ENCODE measurements at places on chromosomes 6 and 20.
A peak's percentile ranks its signal among the peaks of the same experiment; 100 is the strongest.

DNA sequence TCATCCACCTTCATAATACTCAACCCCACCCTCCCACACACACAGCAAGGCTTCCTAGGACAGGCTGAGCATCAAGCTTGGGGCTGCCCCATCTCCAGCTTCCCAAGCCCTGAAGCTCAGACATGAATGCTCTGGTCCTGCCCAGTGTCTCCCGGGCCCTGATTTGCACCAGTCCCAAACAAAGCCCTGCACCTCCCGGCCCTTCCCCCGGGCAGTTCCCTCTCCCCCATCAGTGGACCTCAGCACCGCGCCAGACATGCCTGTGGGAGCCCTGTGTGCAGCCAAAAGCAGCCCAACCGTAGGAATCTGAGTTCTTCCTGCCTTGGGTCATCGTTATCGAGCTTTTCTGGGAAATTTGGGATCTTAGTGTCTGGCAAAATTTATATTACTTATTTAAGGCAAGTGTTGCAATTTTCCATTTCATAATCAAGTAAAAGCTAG is 63.5 kb downstream of the THBS2 start:
- DNase-seq = no peak

DNA sequence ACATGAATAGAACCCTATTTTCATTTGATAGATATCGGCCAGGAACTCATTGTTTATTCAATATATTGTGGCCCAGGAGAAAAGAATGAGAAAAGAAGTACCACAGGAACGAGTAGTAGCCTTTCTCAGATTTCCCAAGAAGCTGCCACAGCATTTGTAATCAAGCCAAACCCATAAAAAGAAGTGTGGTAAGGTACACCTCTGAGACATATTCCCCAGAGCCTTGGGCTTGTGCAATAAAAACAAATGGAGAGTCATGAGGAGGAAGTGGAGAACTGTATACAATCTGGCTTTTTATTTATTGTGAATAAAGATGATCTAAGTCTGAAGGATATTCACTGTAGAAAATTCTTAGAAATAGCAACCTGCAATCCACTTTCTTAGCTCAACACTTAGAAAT is 36.7 kb downstream of the KIF6 start:
- DNase-seq = no peak

DNA sequence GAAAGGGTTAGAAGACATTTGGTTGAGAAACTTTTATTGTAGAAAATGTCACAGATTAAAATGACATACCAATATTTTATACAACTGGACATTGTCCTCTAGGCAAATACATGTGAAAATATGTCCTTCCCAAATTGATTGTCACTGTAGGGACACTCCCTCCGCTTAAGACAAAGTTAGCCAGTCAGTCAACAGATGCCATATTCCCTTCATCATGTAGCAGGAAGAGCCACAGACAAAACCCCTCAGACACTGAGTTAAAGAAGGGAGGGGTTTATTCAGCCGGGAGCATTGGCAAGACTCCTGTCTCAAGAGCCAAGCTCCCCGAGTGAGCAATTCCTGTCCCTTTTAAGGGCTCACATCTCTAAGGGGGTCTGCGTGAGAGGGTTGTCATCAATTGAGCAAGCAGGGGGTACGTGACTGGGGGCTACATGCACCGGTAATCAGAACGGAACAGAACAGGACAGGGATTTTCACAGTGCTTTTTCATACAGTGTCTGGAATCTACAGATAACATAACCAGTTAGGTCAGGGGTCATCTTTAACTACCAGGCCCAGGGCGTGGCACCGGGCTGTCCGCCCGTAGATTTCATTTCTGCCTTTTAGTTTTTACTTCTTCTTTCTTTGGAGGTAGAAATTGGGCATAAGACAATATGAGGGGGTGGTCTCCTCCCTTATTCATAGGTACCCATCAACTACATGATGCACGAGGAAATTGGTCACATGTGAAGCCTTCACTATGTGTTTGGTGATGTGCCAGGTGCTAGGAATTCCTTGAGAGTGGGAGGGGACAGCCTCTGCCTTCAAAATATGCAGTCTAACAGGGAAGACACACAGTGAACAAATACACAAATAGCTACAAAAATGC is 155.7 kb upstream of the CDYL start:
- no peak for DNase-seq

- DNase-seq = no peak
Observed at GRCh38 chr20:40325006-40325568, 363.9 kb downstream of the MAFB start.

GRCh38 chr6:35534407-35535170 is 21.9 kb upstream of the TULP1 start:
- DNase-seq = peak; percentile 100

GRCh38 chr6:81939766-81940165 is 187.3 kb upstream of the TENT5A start:
- no peak for DNase-seq

- DNase-seq = no peak
Observed at GRCh38 chr20:5039255-5039657, 37.9 kb upstream of the SLC23A2 start.

DNA sequence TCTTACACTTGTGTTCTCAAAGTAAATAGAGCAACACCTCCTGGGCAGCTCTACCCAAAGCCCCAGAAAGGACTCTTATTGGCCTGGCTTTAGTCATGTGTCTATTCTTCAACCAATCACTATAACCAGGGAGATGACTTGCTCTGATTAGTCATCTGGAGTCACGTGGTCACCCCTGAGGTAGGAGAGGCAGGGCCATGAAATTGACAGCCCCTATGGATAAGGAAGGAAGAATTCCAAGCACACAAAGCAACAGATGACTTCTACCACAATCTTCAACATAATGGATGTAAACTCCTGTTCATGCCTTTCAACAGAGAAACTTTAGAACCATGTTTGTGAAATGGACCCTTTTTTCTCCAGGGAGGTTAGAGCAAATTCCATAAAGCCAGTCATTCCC is 24.6 kb upstream of the EYA2 start:
- no peak for DNase-seq

DNA sequence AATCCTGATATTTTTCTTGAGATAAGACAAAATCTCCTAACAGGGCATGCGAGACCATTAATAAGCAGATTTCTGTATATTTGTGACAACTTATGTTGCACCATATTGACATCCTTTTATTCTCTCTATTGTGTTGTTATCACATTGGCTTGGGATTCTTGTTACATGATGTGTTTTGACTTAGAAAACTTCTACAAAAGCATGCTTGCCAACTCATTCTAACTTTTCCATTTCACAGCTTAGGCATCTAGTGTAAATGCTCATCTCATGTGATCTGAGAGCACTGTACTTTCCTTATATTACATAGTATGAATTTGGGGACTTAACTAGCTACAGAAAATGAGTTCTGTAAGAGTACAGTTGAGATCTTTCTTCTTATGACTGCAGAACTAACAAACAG is 1040.7 kb upstream of the ADGRB3 start:
- DNase-seq = no peak

DNA sequence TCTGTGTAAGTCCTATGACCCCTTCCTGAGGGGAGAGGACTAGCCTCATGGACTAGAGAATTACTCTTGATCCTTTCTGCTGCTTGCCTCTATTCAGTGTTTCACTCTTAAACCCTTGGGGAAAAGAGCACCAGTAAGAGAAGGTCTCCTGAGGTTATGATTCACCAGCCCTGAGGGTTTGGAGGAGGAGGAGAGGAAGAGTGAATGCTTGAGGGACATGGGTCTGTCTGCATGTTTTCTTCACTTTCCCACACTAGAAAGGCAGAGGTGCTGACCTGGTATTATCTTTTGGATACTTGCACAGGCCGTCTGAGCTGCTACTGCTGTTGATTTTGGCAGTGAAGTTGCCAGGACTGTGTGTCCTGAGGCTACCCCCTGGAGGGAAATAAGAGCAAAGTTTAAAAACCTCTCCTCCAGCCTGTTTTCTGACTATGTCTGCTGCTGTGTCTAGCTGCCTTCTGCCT is 78.3 kb downstream of the CD109 start:
- DNase-seq = no peak

DNA sequence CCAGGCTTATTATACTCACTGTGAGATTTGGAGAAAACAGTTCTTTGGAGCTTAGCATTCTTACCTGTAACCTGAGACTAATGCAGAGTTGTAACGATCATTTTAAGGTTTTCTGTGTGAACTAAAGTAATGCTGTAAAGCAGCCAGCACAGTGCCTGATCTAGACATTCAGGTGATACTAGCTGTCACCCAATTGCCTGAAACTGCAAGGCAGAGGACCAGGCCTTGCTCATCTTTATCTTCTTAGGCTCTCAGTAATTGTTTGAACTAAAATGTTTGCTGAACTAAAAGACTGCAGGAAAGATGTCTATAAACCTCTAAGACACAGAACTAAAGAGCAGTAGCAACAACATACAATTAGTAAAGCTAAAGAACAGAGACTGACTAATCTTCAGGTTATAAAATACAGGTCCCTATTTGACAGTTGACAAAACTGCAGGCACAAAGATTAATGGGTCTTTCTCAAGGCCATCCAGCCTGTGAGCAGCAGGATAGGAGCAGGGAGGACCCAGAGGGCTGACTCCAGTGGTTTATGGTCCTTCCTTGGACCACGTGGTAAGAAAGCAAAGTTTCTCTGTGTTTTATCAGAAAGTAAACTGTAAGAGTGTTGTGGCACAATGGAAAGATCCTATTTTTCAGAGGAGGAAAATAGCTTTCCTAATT is 31.4 kb downstream of the SMLR1 start:
- no peak for DNase-seq

DNA sequence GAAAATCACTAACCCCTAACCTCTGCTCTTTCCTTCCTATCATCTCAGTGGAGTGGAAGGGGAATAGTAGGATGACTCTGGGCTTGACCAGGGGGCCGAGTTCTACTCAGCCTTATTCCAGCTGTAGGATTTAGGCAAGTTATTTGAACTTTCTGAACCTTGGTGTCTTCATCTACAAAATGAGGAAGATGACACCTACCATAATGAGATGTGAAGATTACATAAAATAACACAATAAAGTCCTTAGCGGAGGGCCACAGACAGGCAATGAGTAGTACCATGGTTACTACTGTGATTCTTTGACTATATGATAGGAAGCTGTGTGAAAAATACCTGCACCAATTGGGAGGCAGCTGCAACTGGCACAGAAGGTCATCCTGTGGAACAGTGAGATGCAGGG is 53.6 kb upstream of the PIM1 start:
- no peak for DNase-seq

DNA sequence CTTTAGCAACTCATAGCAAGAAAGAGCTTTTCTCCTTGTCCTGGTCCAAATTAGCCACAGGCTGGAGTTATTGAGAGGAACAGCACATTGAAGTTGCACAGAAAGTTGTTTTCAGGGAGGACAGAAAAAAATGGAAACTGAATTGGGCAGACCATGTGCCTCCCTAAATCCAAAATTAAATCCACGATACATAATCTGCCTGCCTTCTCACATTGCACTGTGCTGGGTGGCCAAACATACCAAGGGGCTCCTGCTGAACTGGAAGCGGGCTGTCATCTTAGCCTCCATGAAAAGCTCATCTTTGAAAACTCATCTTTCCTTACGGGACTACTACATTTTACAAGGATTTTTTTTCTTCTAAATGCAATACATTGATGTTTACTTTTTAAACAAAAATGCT is 59.9 kb downstream of the TNFAIP3 start:
- no peak for DNase-seq

GRCh38 chr20:49323622-49324238 is 45.9 kb upstream of the ZNFX1 start:
- no peak for DNase-seq

DNA sequence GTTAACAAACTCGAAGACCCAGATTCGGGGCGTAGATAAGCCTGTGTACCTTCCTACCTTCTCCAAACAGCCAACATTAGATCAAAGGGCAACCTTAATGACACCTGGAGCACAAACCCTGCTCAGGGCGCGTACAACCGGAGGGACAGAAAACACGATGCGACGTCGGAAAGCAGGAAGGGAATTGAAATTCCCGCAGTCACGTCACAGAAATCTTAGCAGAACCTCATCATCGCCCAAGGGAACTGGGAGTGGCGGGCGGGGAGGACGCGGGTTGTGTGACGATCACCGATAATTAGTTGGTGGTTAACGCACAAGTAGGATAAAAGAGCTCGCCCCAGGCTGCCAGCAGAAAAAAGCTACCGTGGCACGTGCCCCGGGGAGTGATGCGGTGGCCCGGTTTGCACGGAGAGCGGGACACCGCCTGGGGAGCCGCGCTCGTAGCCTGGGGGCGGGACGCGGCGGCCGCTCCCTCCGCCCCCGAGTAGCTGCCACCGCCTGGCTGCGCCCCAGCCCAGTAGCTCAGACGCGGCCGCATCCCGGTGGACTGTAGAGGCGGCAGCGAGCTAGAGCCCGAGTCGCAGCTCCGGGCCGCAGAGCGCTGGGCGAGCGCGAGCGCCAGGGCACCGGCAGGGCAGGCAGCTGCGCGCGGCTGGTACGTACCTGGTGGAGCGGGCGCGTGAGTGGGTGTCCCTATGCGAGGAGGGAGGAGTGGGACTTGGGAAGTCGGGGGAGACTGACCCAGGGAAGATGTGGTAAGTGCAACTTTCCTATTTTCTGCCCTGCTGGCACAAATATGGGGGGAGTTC is at the start of gene PKIB:
PKIB (plus strand) TSS at position 525 of the 809 bp plus-strand sequence. CDS start 107,390 bp downstream, outside the sequence.
- peak; percentile 89 for DNase-seq

DNA sequence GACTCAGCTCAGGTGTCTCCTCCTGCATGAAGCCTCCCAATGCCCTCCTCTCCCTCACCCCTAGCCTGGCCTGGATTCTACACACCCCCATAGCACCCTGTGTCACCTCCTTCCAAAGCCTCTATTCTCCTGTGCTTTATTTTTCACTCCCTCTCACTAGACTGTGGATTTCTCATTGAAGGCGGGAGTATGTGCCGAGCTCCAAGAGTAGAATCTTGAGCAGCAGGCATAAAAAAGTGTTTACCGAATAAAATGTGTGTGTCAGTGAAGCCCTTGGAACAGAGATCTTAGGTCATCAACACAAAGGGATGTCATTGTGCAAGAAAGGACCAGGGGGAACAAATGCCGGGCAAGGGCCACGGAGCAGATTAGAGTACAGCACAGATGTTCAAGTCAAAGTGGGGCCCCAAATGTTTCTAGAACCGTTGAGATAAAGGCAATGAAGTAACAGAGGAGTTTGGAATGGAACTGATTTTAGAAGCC is 106.1 kb upstream of the TMEM170B start:
- DNase-seq = no peak

GRCh38 chr6:123712831-123713230 is 76.1 kb upstream of the TRDN start:
- no peak for DNase-seq

- DNase-seq = no peak
Observed at GRCh38 chr6:29680904-29681303, at the start of gene ZFP57. TSS of gene ZFP57 (minus strand) at chr6:29681152. CDS start at chr6:29677003, 4,149 bp downstream.

DNA sequence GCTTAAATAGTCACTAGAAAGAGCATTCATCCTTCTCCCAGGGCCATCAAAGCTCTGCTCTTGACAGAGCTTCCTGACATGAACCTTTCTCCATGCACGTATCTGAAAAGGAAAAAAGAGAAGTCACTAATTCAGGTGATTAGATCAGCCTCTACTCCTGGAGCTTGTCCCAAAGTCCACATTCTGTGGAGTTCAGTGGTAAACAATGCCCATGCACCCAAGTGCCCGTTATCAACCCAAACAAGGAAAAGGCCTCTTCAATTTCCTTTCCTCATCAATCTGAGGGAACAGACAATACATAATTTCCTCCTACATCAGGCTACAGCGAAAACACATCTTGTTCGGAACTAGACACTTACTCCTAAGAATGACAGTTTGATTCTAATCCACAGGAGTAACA is 129.2 kb upstream of the PCSK2 start:
- no peak for DNase-seq

Measured in WERI-Rb-1 (cell line).